ENCODE measurements at places on chromosomes 2 and 18. TPM values are rescaled to one million over a fixed set of nuclear protein-coding genes. Genes with fewer than 3 reads are reported as not detected.

DNA sequence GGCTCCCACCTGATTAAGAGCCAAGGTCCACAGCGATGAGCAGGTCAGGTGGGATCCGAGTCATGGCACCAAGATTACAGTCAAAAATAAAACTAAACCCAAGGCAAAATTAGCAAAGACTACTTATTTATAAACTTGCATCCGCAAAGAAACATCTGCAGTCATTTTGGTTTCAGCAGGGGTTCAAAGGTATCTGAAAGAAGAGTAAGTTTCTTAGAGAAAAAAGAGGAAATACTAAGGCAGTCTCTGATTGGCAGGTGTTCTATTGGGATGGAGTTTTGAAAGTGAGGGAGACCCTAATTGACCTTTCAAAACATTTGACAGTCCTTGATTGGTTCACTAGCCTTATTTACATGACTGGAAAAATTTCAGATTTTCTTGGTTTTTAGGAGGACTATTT lies 11.0 kb upstream of the PLB1 start:
- DNase-seq = no peak

DNA sequence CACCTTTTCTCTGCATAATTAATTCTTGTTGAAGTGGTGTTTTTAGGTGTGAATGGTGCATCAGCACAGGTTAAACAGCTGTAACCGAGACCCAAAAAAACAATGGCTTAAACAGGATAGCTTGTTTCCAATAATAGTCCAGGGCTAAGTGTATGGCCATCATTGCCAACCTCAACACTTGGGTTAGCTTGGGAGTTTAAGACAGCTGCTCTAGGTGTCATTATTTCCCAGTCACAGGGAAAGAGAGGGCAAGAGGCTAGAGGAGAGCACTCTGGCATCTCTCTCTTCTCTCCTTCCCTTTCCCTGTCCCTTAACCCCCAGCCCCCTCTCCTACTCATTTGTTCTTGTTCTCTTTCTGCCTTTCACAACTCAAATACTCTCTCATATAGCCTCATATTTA lies 21.1 kb downstream of the BIRC6 start:
- DNase-seq = no peak

The VWC2L gene
- total RNA-seq = 0.57 TPM

The MEP1B gene
- not detected for total RNA-seq

All from lung (tissue), 17 donors.